Left renal cortex interstitium (tissue), 4 donors: ENCODE measurements at places on chromosomes 2 and 18.

DNA sequence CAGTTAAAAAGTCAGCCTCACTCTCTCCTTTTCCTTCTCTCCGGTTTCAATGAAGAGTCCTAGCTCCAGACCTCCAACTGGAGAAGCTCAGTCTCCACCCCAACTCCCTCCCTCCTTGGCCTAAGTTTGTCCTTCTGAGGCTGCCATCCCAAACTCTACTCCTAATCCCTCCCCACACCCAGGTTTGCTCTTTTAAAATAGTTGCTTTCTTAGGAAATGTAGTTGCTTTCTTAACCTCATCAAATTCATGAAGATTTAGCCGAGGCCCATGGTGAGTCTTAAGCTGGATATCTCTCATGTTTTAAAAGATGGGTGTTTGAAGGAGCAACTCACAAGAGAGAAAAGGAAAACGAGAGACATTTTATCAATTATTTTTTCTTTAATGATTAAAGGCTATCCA is 937 bp upstream of the LANCL1 start:
- no peak for DNase-seq

GRCh38 chr2:105445976-105446375 is 47.1 kb upstream of the FHL2 start:
- no peak for DNase-seq

DNA sequence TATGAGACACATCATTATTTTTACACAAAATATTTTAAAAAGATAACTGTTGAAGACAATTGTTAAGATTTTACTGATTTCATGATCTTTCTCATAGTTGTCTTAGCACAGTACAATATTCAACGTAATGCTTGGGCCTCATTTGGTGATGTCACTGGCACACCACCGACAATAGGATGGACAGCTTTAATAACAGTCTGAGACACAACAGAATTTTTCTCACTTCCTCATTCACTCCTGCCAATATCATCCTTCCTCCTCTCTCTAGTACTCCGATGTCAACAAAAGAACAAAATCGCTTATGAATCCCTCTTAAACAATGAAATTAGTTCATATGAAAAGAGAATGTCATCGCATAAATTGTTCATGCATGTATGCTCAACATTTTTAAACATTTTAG is 461.9 kb upstream of the CDH7 start:
- no peak for DNase-seq

DNA sequence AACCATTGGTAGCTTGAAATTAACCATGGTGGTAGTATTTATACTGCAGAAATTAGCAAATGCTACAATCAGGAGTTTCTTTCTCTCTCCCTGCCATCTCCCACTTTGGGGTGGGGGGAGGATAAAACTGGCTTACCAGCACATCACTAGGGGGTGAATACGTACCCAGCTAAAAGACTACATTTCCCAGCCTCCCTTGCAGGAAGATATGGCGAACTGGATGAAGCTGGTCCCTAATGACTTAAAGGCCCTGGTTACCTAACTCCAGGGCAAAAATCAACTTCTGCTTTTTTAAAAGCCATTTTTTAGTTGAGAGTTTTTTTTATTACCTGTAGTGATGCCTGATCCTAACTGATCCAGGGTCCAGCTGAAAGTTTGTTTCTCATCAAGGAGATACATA is 70.3 kb upstream of the RAB12 start:
- no peak for DNase-seq

GRCh38 chr2:159249990-159250715 is 36.4 kb downstream of the WDSUB1 start:
- peak; percentile 68 for DNase-seq

DNA sequence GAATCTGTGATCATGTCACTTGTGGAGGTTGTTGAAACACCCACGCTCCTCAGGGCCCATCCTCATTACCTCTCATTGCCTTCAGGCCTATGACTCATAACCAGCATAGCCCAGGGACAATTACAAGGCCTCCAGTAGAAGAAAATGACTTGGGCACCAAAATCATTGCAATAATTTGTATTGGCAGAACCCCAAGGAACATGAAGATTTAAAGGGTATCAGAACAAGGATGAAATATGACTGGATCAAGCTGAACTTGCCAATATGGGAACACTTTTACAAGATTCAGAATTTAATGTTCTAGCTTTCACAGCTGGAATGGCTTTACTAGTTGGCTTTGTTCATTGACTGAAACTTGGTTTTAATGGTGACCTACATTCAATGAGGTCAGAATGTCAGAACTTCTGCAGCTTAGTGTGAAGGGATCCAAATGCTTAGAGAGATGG is 156.4 kb downstream of the COPS8 start:
- no peak for DNase-seq
